Activated CD4-positive, alpha-beta memory T cell treated with anti-CD3 and anti-CD28 coated beads for 36 hours (primary cell): ENCODE measurements at places on chromosomes 2 and 18. TPM values are rescaled to one million over a fixed set of nuclear protein-coding genes. Genes with fewer than 3 reads are reported as not detected.

DNA sequence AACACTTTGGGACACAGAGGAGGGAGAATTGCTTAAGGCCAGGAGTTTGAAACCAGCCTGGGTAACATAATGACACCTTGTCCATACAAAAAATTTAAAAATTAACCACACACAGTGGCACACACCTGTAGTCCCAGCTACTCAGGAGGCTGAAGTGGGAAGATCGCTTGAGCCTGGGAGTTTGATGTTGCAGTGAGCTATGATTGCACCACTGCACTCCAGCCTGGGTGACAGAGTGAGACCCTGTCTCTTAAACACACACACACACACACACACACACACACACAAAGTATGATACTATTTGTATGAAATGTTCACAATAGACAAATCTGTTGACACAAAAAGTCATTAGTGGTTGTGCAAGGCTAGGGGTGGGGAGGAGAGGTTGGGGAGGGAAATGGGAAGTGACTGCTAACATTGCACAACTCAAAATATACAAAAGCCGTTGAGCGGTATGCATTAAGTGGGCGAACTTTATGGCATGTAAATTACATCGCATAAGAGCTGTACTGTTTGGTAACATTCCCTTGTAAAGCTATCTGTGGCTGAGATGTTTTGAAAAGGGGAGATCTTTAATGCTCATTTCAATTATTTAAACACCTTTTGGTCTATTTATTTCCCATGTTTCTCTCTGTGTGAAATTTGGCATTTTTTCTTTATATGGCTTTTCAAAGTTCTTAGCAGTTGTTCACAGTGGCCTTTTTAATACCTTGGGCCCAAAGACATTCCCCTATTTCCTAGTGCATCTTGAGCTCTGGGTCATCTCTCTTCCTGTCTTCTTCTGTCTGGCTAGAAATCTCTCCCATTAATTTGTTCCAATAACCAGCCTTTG lies 58.9 kb upstream of the ZNF516 start:
- H3K27me3 ChIP-seq: peaks cover 3% of the 10 kb centered on the region
- H3K4me3 ChIP-seq: no peak overlapping the region
- no peaks in the 10 kb centered on the region for H3K36me3 ChIP-seq
- H3K4me1 ChIP-seq: no peaks in the 10 kb centered on the region
- H3K27ac ChIP-seq: no peak overlapping the region

GRCh38 chr2:43791035-43791765 lies 17.4 kb downstream of the DYNC2LI1 start:
- DNase-seq: no peak
- no peak overlapping the region for H3K27ac ChIP-seq
- no peak overlapping the region for H3K4me3 ChIP-seq
- H3K4me1 ChIP-seq: peaks cover 26% of the 10 kb centered on the region

- no peak for DNase-seq
- H3K27me3 ChIP-seq: peaks cover 11% of the 10 kb centered on the region
- H3K4me1 ChIP-seq: peaks cover 15% of the 10 kb centered on the region
- no peaks in the 10 kb centered on the region for H3K36me3 ChIP-seq
Observed at GRCh38 chr2:226420646-226421045, 379.0 kb downstream of the IRS1 start.

- no peak overlapping the region for H3K27ac ChIP-seq
- DNase-seq: no peak
- no peaks in the 10 kb centered on the region for H3K36me3 ChIP-seq
- no peaks in the 10 kb centered on the region for H3K27me3 ChIP-seq
Observed at GRCh38 chr2:85288244-85288725, 39.5 kb downstream of the TGOLN2 start.

DNA sequence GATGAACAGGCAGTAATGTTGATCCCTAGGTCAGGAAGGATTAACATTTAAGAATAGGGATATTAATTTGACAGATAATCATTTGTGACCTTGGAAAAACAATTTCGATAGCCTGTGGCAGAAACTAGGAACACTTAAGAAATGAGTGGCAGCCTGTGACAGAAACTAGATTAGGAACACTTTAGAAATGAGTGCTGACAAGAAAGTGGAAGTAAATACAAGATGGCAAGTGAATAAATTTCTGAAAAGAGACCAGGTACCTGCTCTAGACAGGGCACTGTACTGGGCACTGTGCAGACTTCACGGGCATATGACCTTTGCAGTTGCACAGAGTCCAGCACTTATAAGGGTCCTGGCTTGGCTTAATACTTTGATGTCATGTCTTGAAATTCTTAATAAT lies 5.5 kb upstream of the HNRNPA3 start:
- no peak for DNase-seq
- peaks cover 4% of the 10 kb centered on the region for H3K36me3 ChIP-seq
- peaks cover 23% of the 10 kb centered on the region for H3K4me1 ChIP-seq
- H3K27me3 ChIP-seq: no peaks in the 10 kb centered on the region
- no peak overlapping the region for H3K27ac ChIP-seq
- H3K4me3 ChIP-seq: no peak overlapping the region

GRCh38 chr18:36805105-36805504 lies 23.7 kb downstream of the TPGS2 start:
- no peak overlapping the region for H3K27ac ChIP-seq
- H3K4me1 ChIP-seq: no peaks in the 10 kb centered on the region
- H3K36me3 ChIP-seq: peaks cover 52% of the 10 kb centered on the region

- no peak for DNase-seq
- peaks cover 5% of the 10 kb centered on the region for H3K27me3 ChIP-seq
- H3K36me3 ChIP-seq: no peaks in the 10 kb centered on the region
- no peak overlapping the region for H3K27ac ChIP-seq
- no peak overlapping the region for H3K4me3 ChIP-seq
Observed at GRCh38 chr2:21052044-21052443, 8.2 kb upstream of the APOB start.

GRCh38 chr2:109638795-109639194 lies 24.6 kb downstream of the SOWAHC start:
- H3K36me3 ChIP-seq: no peaks in the 10 kb centered on the region
- no peaks in the 10 kb centered on the region for H3K27me3 ChIP-seq
- H3K4me3 ChIP-seq: no peak overlapping the region
- no peak for DNase-seq

GRCh38 chr2:209451209-209451834 lies 27.5 kb downstream of the MAP2 start:
- H3K27ac ChIP-seq: no peak overlapping the region
- no peaks in the 10 kb centered on the region for H3K4me1 ChIP-seq
- H3K4me3 ChIP-seq: no peak overlapping the region
- DNase-seq: no peak
- H3K36me3 ChIP-seq: no peaks in the 10 kb centered on the region

DNA sequence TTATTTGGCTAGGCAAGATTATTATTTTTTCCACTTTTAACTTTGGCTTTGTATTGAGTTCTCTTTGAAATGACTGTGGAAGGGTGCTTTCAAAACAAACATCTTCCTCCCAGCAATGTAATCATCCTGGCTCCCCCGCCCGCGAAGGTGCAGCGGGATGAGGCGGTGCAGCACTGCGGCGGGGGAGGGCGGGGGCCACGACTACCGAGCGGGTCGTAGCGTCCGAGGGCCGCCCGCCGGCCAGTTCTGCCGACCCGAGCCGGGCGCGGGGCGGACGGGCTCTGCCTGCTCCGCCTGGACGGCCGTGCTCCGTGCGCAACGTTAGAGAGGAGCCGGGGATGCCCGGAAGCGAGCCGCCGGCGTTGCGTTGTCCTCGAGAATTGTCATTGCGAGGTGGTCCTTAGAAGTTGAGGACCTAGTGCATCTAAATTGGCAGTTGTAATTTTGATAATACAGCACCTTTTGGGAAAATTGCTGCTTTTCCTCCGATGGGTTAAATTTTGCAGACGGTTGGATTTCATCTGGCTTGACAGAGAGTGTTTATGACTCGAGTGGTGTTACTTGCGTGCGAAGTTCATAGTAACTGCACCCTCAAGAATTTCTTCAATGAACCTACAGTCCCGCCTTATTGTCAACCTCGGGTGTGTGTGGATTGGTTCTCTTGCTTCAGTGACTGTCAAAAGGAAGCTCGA lies 1.1 kb downstream of the EPC2 start:
- peaks cover 8% of the 10 kb centered on the region for H3K27me3 ChIP-seq
- H3K27ac ChIP-seq: peak overlapping the region; percentile 98
- peaks cover 43% of the 10 kb centered on the region for H3K4me1 ChIP-seq
- H3K36me3 ChIP-seq: peaks cover 2% of the 10 kb centered on the region

DNA sequence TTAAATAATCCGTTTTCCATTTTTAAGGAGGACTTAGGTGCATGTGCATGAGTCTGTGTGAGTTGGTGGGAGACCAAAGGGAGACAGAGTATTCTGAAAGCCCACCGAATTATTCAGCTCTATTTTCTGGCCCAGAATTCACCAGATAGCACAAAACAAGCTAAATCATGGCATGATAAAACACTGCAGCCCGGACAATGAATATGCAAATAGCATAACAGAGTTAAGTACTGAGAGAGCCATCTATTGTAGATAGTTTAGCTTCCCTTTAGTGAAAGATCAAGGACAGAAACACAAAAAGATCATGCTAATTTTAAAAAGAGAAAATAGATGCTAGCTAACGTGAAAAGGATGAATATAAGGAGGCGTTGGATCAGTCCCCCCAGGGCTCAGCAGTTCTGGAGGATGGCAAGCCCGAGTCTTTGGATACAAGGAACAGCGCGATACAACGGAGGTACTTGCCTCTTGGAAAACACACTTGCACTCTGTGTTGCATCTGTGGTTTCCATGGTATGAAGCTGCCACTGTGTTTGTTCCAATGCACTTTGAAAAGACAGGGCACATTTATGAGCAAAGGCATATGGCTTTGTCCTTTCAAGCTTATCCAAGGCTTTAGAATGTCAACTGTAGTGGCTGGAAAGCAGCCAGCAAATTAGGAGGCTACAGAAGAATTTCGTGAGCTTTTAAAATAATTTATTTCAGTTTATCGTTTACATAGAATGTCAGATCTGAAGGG lies 119.9 kb downstream of the LYPD1 start:
- no peaks in the 10 kb centered on the region for H3K36me3 ChIP-seq
- no peaks in the 10 kb centered on the region for H3K27me3 ChIP-seq
- no peak overlapping the region for H3K27ac ChIP-seq
- H3K4me1 ChIP-seq: no peaks in the 10 kb centered on the region
- no peak overlapping the region for H3K4me3 ChIP-seq
- no peak for DNase-seq

- no peaks in the 10 kb centered on the region for H3K27me3 ChIP-seq
- DNase-seq: peak; percentile 17
- peaks cover 48% of the 10 kb centered on the region for H3K4me1 ChIP-seq
- H3K27ac ChIP-seq: peak overlapping the region; percentile 100
- peak overlapping the region; percentile 95 for H3K4me3 ChIP-seq
Observed at GRCh38 chr18:74497324-74497676, 1.1 kb downstream of the CNDP2 start.

DNA sequence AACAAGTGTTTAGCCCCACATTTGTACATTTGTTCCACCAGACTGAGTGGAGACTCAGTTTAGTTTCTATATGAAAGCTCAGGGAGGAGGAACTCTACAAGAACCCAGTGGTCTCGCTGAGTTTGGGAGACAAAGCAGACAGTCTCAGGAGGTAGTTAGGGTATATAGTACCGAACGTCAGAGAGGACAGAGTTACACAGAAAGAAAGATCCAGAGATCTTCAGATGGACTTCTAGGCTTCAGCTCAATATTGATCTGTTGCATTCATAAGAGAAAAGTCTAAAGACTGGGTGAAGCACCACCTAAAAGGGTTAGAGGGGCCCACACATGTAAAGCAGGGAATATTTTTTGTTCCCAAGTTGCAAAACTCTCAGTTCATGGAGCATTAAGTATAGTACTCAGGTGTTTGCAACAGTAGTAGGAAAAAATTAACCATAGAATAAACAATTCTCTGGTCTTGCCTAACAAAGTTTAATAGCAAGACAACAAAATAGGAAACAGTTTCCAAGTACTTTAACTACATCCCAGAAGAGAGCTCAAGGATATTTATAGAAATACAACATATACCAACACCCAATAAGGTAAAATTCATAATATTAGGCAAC lies 4.2 kb downstream of the TFPI start:
- H3K36me3 ChIP-seq: no peaks in the 10 kb centered on the region
- H3K4me3 ChIP-seq: no peak overlapping the region
- peaks cover 7% of the 10 kb centered on the region for H3K27me3 ChIP-seq
- H3K4me1 ChIP-seq: peaks cover 6% of the 10 kb centered on the region
- no peak for DNase-seq

DNA sequence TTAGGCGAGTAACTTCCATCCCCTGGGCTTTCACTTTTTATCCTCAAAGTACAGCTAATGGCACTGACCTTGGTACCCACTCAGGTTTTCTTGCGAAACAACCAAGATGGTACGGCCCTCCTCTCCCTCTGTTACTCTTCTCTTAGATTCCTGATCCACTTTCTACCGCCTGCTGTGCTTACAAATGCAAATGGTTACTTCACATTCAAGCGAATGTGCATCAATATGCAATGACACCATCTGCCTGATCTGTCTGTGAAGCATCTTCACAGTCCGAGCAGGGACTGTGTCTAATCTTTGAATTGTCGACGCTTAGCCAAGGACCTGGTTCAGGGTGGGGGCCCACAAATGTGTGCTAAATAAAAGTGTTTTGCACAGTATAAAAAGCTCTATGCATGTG lies 112.2 kb downstream of the TRIB2 start:
- no peak for DNase-seq
- H3K27me3 ChIP-seq: no peaks in the 10 kb centered on the region
- no peaks in the 10 kb centered on the region for H3K36me3 ChIP-seq
- H3K27ac ChIP-seq: no peak overlapping the region
- no peaks in the 10 kb centered on the region for H3K4me1 ChIP-seq
- H3K4me3 ChIP-seq: no peak overlapping the region

DNA sequence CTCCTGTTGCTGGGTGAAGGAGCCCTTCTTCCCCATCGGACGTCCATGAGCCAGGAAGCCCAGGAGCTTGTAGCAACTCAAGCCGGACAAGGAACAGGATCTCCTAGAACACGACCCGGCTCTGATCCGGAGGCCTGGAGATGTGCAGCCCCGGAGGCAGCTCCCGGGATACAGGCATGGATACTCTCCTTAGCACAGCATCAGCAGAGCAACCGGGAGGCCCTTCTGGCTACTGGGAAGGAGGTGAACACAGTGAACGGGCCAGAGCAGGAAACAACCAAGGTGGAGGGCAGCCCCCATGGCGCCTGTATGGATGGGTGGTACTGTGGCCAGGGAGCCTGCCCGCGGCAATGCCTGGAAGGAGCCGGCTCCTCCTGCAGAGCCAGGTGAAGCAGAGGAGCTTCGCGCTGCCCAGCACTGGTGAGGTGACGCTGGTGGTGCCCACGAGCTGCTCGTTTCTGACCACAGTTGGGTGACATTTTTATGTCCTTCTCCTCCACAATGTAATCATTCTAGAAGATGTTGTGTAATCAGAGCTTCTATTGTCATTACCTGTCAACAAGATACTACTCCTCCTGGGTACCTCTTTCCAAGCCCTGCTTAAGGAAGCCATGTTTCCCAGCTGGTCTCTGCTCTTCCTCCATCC lies 94.3 kb downstream of the TWIST2 start:
- H3K27me3 ChIP-seq: no peaks in the 10 kb centered on the region
- no peak overlapping the region for H3K4me3 ChIP-seq
- no peak for DNase-seq
- no peaks in the 10 kb centered on the region for H3K4me1 ChIP-seq
- no peaks in the 10 kb centered on the region for H3K36me3 ChIP-seq

OSBPL6 gene
- 1.9 TPM for total RNA-seq

TBR1 gene
- not detected for total RNA-seq

COL6A3 gene
- total RNA-seq: 29.7 TPM

SCG2 gene
- not detected for total RNA-seq

HYCC2 gene
- total RNA-seq: 18.9 TPM

RAD51AP2 gene
- total RNA-seq: not detected

TSGA10 gene
- 6.3 TPM for total RNA-seq
